ENCODE measurements at places on chromosomes 16 and 17.

GRCh38 chr16:15616475-15617165, 26.3 kb downstream of the MARF1 start:
- DNase-seq: no peak

GRCh38 chr16:49455181-49455990, 81.8 kb downstream of the C16orf78 start:
- DNase-seq: no peak

DNA sequence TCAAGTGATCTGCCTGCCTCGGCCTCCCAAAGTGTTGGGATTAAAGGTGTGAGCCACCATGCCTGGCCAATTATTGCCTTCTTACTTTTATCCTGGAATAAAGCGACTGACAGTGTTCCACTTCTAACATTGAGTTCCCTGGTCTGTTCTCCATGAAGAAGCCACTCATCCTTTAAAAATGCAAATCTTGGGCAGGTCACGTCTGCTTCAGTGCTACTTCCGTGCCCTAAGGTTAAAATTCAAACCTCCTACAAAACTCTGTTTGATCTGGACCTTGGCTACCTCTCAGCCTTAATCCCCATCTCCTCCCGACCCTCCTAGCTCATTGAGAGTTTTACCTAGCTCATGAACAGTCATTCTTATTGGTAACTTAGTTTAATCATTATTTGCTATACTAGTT, 9.6 kb upstream of the SHISA9 start:
- DNase-seq: no peak

DNA sequence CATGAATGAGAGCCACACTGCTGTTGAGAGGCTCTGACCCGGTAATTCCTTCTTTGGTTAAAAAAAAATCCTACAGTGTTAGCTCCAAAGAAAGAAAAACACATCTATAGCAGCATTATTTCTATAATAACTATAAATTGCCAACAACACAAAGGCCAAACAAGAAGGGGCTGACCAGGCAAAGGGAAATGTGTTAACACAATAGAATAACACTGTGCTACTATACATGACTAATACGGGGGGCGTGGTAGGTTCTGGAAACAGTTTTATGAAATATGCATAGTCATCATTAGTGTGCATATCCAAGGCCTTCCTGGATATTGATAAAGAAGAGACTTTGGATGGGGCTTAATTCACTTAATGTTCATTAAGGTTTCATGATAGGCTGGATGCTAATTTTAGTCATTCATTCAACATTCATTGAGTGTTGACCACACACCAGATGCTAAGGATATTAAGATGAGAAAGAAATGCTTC, 50.0 kb upstream of the CCL1 start:
- DNase-seq: no peak

All from forelimb muscle (tissue), 1 donor.